Activated CD4-positive, alpha-beta T cell treated with anti-CD3 and anti-CD28 coated beads, Interleukin-2, amount 50 U/mL, for 48 hours (primary cell): ENCODE measurements at places on chromosomes 11 and 22.

- no peak for DNase-seq
These were observed 98.4 kb downstream of the ZNF280B start for GRCh38 chr22:22410121-22410520.

DNA sequence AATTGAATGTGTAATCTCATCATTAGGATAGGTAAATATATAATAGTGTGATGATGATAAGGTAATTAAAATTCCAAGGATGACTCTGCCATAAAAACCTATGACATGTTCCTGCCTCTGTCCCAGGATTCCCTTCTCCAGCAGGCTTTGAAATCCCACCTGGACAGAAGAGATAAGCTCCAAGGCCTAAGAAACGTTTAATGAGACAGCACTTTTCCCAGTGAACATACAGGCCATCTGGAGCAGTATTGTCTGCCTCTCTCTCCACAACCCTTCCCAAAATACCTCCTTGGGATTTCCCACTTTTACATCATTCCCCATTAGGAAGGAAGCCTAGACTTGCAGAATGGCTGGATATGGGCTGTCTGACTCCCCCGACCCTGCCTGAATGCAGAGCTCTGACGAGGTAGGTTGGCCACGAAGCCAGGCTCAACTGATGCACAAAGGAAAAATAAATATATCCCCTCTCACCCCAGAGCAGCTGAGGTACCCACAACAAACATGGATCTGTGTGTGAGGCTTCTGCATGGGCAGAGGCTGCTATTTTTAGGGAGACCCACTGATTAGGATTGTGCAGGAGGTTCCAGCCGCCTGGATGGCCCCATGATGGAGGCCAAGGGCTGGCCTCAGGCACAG, 71.0 kb downstream of the TMPRSS5 start:
- no peak for DNase-seq

GRCh38 chr22:36211237-36211861, 9.7 kb upstream of the APOL4 start:
- no peak for DNase-seq

GRCh38 chr11:36465449-36466163, 44.5 kb downstream of the TRAF6 start:
- no peak for DNase-seq

- DNase-seq: no peak
These were observed 16.2 kb downstream of the SLC37A2 start for GRCh38 chr11:125079151-125079877.

- DNase-seq: no peak
These were observed 187.1 kb downstream of the BLID start for GRCh38 chr11:121928597-121929580.

GRCh38 chr22:36726007-36726380, 22.4 kb upstream of the CACNG2 start:
- DNase-seq: no peak

GRCh38 chr22:24728790-24729637, 45.5 kb downstream of the PIWIL3 start:
- no peak for DNase-seq

DNA sequence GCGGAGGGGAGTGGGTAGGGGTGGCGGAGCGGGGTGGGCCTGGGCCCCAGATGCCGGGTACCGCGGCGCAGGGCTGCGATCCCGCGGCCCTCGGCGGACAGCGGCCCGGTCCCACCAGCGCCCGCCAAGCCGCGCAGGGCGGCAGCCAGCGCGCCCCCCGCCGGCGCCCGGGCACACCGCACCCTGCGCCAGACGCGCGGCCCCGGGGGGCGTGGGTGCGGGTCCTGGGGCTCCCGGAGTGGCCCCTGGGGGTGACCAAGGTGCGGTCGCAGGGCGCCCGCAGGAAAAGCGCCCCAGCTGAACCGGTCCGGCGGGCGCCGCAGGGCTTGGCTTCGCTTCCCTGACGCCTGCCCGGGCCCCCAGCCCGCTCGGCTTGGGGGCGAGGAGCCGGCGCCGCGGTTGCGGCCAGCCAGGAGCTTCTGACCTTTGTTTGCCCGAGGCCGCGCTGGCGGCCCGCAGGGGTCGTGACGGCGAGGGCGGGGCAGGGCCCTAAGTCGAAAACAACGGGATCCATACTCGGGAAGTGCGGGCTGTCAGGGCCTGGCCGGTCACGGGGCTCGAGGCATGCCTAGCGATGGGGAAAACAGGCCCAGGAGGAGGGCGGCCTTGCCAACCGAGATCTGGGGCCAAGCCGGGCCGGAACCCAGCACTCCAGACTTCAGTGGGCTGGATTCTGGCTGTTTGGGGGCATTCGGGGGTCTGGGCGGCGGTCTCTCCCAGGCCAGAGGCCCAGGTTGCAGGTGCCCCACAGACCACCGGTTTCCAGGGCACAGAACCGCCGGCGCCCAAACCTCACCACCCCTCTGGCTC, 581 bp upstream of the AP5B1 start:
- no peak for DNase-seq

DNA sequence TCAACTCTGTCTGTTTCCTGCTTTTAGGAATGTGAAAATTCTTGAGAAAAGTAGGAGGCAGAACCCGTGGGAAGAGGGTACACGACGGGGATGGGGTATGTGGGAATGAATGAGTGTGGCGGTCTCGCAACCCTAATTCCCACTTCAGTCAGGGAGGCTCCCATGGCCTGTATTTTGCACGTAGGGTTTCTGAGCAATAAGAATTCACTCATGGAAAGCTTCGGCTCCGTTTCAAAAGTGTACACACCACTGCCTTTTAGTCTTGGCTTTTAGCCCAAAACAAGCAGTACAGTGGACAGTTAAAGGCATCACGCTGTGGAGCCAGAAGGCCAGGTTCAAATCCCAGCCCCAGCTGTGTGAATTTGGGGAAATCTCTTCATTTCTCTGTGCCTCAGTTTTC, 116.7 kb downstream of the MN1 start:
- no peak for DNase-seq

GRCh38 chr11:135061166-135061565, 649.1 kb upstream of the B3GAT1 start:
- DNase-seq: no peak

DNA sequence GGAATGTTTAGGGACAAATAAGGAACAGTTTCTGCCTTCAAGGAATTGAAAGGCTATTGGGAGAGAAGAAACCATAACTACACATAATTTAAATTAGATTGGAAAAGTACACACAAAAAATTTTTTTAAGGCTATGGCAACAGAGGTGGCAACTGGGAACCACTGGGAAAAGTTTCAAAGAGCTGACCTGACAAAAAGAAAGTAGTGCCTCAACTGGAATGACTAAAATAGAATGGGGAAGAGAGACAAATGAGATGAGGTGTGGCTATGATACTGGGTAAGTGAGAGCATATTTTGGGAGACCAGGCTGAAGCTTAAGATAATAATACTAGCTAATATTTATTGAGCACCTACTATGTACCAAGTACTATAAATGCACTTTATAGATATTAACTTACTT, 2.9 kb upstream of the AKIP1 start:
- no peak for DNase-seq

DNA sequence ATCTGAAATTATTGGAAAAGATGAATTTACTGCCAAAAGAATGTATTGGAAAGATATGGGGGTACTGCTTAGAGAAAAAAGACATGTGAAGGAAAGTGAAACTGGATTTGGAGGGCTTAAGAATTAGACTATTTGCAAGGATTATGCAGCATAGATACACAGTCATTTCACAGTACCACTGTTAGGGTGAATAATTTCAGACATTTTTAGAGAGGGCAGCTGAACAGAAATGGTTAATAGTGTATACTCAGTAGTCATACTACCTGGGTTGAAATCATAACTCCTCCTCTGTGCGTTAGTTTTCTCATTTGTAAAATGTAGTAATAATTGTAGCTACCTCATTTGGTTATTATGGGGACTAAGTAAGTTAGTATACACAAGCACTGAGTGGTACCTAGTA, 33.0 kb downstream of the GAS2 start:
- DNase-seq: no peak

- no peak for DNase-seq
These were observed 8.7 kb downstream of the FGF3 start for GRCh38 chr11:69810289-69811118.

GRCh38 chr11:101049123-101049522, 80.5 kb downstream of the PGR start:
- DNase-seq: no peak

- DNase-seq: no peak
These were observed 6.4 kb downstream of the GLYATL1 start for GRCh38 chr11:58945663-58946062.

DNA sequence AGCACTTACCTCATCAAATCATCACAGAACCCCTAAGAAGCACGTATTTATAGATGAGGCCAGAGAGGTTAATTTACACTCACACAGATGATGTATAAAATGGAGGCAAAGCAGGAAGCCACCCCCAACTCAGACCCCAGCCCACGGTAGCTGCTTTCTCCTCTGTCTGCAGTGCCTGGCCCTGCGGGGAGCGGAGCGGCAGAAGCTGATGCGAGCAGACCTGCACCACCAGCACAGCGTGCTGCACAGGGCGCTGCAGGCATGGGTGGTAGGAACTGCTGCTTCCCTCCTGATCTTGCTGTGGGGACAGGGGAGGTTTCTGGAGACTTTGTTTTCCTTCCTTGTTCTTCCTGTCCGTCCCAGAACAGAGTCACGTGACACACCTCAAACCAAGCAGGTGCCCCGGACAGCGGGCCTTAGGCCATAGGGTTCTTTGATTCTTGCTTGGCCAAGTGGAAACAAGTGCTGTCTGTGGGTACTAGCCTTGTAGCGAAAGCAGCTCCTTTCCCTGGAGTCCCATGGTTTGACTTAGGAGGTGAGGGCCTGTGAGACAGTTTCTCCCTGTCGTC, 57.8 kb downstream of the PISD start:
- DNase-seq: no peak

DNA sequence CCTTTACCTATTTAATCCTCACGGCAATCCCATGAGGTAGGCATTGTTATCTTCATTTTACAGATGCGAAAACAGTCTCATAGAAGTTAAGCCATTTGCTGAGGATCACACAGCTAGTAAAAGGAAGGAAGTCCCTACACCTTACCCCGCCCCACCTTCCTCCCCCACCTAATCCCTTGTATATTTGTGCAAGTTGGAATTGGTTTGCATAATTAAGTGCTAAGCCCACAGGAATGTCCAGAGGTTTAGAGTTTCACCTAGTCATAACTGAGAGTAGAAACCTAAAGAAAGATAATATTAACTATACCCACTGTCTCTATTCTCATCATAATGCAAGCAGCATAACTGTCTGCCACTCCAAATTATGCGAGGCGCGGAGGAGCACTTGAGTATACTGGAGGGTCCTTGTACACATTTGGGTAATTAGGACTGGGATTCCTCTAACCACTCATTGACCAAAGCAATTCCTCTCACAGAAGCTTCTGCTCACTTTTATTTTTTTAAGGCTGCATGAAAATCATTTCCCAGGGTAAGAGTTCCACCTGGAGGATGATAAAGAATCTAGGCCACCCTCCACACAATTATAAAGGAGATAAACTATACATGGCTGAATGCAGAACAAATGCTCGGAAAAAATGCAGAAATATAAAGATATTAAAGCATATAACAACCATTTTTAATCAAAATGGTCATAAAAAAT, 199.9 kb downstream of the FAM181B start:
- DNase-seq: no peak

- DNase-seq: no peak
These were observed 13.3 kb downstream of the LRRC4C start for GRCh38 chr11:41446107-41446506.

- DNase-seq: no peak
These were observed 46.5 kb downstream of the MYO7A start for GRCh38 chr11:77174559-77174958.

DNA sequence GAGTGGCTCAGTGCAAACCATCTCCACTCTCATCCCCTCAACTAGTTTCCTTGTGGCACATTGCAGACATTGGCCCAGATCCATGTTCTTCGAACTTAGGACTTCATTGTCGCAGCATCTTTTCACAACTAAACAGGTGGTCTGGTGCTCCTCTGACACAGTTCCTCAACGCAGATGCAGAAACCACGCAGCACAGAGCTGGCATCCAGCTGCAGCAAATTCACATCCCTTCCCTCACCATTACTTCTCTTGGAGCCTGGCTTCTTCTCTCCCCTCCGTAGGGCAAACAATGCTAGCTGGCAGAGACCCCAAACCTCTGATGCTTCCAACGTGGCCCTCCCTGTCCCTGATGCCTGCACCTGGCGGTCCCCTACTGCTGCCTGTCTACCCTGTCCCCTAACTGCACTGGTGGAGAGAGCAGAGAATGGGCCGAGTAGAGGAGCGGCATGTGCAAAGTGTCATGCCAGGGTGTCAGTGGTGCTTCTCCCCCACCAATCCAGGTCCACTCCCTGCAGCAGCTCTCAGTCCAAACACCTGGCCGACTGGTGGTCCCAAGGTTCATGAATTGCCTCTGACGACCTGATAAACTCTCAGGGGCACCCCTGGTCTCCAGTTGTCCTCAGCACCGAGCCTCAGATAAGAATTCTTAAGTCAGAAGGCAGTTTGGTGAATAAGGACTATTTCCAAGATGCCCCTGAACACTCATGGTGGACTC, 18.1 kb downstream of the TMPRSS13 start:
- DNase-seq: no peak
